ENCODE measurements at places on chromosomes 2 and 18.

DNA sequence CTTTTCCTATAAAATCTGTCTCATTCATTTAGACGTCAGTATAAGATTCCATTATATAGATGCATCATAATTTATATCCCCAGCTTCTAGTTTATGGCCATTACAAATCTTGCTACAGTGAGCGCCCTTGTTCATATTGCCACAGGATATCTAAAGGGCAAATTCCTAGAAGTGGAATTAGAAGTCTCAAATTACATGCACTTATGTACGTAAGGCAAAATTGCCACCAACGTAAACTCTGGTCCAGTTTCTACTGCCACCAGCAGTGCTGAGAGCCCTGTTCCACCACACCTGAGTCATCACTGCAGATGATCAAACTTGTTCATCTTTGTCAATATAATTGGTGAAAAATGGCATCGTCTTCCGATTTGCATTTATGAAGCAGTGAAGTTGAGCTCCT, 90.9 kb upstream of the ID2 start:
- no peak for DNase-seq

DNA sequence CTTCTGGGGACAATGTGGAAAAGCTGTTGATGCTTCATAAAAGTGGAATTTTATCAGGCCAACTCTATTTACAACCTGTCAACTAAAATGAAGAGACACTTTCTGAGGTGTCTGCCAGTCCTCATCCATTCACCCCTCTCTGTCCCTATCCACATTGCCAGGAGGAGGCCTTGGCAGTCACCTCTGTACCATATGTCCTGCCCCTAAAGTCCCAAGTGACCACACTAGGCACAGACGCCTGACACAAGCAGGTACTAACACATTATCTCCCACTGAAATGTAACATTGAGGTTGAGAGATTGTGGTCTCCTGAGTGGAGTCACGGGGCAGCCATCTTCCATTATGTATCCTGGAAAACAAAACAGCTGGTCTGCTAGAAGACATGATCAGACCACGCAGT, 71.4 kb downstream of the OSBPL1A start:
- no peak for DNase-seq

DNA sequence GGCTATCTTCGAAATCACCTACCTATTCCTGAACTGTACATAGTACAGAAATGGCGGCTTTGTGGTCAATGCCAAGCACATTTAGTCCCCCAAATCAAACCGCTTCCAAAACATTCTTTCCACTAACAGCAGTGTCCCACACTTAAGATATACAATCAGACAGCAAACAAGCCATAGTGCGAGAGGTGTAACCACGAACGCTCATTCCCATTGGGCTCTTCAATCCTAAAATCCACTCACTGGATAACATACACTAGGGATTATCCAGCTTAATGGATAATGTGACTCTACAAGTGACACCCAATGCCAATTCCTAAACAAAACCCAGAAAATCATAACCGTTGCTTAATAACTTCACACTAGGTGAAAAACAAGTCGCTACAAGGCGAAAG, 2.0 kb downstream of the XPO1 start:
- no peak for DNase-seq

GRCh38 chr2:119220720-119221301, 2.8 kb upstream of the STEAP3 start:
- no peak for DNase-seq

GRCh38 chr2:139905624-139906023, 1125.4 kb upstream of the NXPH2 start:
- no peak for DNase-seq

- DNase-seq: no peak
Observed at GRCh38 chr2:19866771-19867170, 35.0 kb downstream of the TTC32 start.
